ENCODE measurements at places on chromosomes 5 and 9.

GRCh38 chr9:93826209-93826608 lies 128.9 kb downstream of the BARX1 start:
- no peak for DNase-seq

DNA sequence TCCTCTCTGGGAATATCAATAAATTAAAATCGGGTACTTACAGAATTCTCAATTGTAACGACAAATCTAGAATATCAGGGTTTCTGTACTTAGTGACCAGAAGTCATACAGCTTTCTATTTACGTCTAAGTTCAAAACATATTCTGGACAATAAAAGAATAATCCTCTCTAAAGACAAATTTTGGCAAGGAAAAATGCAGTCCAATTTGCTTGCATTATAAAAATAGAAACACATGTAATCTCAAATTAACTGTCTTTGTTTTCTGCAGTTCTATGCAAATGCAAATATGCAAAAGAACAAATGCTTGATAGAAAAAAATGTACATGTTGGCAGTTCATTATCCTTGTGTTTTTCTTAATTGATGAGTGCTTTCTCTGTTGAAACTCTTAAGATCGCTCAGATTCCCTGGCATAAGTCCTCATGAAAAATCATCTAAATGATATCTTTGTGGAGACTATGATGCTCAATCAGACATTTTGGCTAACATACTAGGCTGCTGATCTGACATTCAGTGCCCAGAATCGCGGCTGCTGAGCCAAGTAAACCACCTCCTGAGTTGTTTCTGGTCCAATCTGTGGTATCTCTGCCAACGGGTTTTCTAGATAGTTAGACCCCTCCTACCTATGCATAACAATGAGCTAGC lies 990.1 kb upstream of the C9orf72 start:
- DNase-seq: no peak

GRCh38 chr5:59319250-59319649 lies 574.3 kb downstream of the PDE4D start:
- no peak for DNase-seq

GRCh38 chr9:18795947-18796671 lies 236.9 kb downstream of the SAXO1 start:
- no peak for DNase-seq

DNA sequence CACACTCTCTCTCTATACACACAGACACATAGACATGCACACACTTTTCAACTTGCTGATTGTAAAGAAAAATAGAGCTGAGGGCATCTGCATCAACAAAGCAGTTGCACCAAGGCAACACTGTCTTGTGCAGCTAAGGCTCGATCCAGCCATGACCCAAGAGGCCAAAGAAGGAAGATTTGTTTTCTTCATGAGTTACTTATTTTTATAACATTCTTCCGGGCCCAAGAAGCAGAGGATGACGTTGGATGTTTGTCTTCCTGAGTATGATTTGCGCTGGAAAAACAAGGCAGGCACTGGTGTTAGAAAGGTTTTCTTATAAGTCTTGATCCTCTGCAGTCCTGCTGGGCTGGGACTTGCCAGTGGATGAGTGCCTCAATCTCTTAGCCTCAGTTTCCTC lies 344.1 kb downstream of the ADAMTS6 start:
- no peak for DNase-seq

GRCh38 chr5:93304456-93305250 lies 276.4 kb downstream of the NR2F1-AS1 start:
- peak; percentile 17 for DNase-seq

GRCh38 chr5:54120473-54120872 lies 189.9 kb downstream of the ARL15 start:
- DNase-seq: no peak

DNA sequence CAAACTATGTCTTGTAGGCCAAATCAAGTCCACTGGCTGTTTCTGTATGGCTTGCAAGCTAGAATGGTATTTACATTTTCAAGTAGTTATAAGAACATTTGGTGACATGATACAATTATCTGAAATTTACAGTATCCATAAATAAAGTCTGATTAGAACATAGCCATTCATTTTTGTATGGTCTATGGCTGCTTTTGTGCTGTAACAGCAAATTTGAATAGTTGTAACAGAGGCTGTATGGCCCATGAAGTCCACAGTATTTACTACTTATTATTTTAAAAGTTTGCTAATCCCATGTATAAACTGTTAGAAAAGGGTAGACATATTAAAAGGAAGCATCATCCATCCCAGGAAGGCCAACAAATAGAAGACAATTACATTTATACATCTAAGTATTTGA lies 17.7 kb downstream of the DHX29 start:
- DNase-seq: no peak

- DNase-seq: no peak
Measured at GRCh38 chr9:135332516-135332915, 147.1 kb upstream of the PPP1R26 start.

DNA sequence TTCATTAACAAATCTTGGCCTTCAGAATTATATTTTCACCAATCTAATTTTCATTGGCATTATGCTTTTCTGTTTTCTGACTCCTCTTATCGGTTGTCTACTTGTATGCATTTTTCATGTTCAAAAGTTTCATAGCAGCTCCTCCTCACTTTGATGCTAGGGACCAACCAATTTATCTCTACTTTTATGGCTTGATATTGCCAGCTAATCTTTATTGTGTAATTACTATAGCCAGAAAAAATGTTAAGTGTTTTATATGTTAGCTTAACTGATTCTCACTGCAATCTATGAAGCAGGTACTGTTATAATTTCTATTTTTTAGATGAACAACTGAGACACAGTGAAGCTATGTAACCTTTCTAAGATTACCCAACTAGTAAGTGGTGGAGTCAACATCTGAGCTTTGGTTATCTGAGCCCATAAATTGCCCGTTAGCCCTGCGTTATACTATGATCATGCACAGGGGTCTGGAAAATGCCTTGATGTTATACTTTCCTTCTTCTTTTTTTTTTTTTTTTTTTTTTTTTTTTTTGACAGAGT lies 34.4 kb upstream of the TNC start:
- no peak for DNase-seq

- DNase-seq: peak; percentile 53
Measured at GRCh38 chr5:107594253-107595045, 76.3 kb downstream of the EFNA5 start.

DNA sequence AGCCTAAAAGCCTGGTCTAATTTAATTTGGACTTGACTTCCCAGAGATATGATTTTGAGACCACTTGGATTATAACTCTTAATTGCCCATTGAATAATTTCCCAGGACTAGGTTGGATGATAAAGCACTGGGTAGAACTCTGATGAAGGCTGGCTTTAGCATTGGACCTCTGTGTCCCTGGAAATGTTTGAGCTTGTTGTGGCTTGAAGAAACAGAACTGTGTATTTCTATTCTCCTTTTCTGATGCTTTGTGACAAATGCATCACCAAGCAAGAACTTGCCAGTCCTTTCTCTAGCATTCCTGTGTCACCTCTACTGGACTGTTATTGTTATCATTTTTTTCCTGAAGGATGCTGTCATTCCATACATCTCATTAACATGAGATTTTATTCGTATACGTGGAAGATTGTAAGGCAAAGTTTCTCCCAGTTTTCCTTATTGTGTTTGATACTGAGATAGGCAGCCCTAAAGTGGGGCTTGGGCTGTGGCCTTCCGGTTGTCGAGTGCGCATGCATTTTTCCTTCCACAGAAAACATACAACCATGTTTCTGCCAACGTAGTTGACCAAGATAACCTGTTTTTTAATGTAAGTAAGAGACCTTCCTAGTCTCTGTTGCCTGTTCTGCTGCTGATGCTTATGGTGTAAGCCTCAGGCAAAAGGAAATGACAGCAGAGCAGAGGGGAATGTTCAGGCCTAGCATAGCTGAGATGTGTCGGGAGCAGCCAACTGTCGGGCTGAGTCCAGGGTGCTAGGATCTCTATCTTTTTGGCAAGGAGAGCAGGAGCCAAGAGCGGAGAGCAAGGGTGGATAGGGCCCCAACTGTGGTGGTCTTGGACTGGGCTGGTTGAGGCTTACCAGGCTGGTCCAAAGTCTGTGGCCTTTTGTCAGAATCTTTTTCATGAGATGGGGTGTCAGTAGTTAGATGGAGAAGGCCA lies 2.3 kb downstream of the NTRK2 start:
- no peak for DNase-seq

- no peak for DNase-seq
Measured at GRCh38 chr9:113828221-113828620, 47.9 kb upstream of the ZNF618 start.

GRCh38 chr5:160169326-160169725 lies 50.1 kb upstream of the PWWP2A start:
- DNase-seq: no peak

DNA sequence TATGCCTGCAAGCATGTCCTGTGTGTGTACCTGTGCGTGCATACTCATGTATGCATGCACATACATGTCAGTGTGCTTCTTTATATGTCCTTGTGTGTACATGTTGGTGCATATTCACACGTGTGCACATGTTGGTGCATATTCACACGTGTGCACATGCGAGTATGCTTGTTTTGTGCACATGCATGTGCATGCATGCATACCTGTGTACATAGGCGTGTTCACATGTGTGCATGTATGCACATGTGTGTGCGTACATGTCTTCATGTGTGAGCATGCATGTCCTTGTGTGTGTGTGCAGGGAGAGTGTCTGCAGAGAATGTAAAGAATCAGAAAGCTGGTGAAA lies 72.2 kb upstream of the FCN2 start:
- no peak for DNase-seq

- no peak for DNase-seq
Measured at GRCh38 chr9:132500193-132500592, 82.2 kb upstream of the BARHL1 start.

Data from tibial nerve (tissue), 4 donors.